Stimulated activated CD8-positive, alpha-beta memory T cell treated with anti-CD3 and anti-CD28 coated beads, Interleukin-15, amount 100 ng/mL, for 24 hours (primary cell): ENCODE measurements at places on chromosomes 2 and 18.

- no peak for DNase-seq
Observed at GRCh38 chr2:140539242-140539875, 1591.5 kb downstream of the LRP1B start.

DNA sequence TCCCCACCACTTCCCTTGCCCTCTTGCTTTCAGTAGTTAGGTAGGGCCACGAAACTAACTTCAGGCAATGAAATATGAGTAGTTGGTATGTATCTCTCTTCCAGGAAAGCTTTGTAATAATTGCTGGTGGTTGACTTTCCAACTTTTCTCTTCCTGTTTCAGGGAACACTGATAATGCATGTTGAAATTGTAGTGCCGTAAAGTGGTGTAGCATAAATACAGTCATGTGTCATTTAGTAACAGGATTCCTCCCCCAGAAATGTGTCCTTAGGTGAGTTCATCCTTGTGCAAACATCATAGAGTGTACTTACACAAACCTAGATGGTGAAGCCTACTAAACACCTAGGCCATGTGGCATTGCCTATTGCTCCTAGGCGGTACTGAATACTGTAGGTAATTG is 429.2 kb downstream of the PID1 start:
- no peak for DNase-seq

- DNase-seq, result no peak
Observed at GRCh38 chr18:51350081-51350480, 152.6 kb upstream of the MEX3C start.

GRCh38 chr2:158212301-158212700 is 110.6 kb downstream of the UPP2 start:
- no peak for DNase-seq

DNA sequence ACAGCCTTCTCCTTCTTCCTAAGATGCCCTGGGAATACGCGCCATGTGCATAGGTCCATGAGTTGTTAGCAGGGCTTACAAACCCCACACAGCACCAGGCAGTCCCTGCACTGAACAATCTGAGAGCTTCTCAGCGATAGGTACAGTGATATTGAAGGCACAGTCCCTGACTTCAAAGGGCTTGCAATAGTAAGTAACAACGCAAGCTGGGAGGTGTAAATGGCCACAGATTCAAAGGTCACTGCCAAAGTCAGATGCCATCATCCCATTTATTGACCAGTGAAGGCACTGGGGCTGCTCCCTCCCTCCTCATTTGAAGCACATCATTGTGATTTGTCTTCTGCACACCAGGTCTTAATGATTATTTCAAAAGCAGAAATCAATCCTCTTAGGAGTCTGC is 541 bp upstream of the SCYGR3 start:
- DNase-seq, result no peak
